ENCODE measurements at places on chromosomes 11 and 22. TPM values are rescaled to one million over a fixed set of nuclear protein-coding genes. Genes with fewer than 3 reads are reported as not detected.

DNA sequence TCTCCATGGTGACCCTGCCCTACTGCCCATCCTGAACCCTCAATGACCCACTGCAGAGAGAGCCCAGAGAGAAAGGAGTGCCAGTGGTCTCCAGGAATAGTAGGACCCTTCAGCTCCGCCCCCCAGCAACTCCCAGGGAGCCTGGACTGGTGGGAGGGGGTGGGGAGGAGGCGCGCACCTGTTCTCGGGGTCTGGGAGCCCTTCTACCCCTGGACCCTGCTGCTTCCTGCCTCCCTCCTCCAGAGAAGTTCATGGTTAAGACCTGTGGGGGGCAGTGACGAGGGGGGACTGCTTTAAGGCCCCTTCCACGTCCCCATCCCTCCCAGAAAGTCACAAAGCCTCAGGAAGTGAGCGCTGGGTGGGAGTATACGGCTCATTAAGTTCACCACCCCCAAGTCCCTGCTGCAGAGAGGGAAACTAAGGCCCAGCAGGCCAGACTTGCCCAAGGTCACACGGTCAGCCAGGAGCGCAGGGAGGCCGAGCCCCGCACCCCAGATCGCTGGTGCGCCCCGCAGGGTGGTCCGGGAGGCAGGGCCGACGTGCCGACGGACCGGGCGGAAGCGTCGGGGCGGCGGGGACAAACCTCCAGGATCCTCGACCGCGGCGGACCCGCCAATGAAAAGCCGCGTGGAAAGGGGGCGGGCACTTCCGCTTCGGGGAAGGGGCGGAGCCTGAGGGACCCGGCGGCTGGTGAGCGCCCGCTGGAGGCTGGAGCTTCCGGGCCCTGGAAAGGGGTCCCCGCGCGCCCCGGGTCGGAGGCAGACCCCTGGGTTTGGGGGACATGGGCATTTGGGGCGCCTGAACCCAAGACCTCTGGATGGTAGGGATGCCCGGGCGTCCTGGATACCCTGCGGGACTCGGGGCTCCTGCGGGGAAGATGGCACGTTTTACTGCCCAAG lies at the start of the genes NUDT22 and TRPT1:
NUDT22 (plus strand) TSS at position 667 of the 899 bp plus-strand sequence. CDS start 379 bp downstream, outside the sequence.
TRPT1 (minus strand) TSS at position 579 of the 899 bp plus-strand sequence; CDS start at position 253, 326 bp downstream.
- DNase-seq: peak; percentile 92
- no peaks in the 10 kb centered on the region for H3K27me3 ChIP-seq
- peak within 1 kb of the TSS; percentile 81 for H3K27ac ChIP-seq
- H3K4me3 ChIP-seq: peak within 1 kb of the TSS; percentile 97
- H3K36me3 ChIP-seq: no peaks in the 10 kb centered on the region
- peaks cover 55% of the 10 kb centered on the region for H3K4me1 ChIP-seq

The MLC1 gene
- 29.2 TPM for total RNA-seq

GRCh38 chr22:37279331-37280181 lies 2.8 kb upstream of the CYTH4 start:
- DNase-seq: no peak
- H3K4me3 ChIP-seq: no peak overlapping the region
- H3K27me3 ChIP-seq: no peaks in the 10 kb centered on the region
- H3K27ac ChIP-seq: no peak overlapping the region
- no peaks in the 10 kb centered on the region for H3K36me3 ChIP-seq
- H3K4me1 ChIP-seq: no peaks in the 10 kb centered on the region

The OVCH2 gene
- total RNA-seq: not detected

DNA sequence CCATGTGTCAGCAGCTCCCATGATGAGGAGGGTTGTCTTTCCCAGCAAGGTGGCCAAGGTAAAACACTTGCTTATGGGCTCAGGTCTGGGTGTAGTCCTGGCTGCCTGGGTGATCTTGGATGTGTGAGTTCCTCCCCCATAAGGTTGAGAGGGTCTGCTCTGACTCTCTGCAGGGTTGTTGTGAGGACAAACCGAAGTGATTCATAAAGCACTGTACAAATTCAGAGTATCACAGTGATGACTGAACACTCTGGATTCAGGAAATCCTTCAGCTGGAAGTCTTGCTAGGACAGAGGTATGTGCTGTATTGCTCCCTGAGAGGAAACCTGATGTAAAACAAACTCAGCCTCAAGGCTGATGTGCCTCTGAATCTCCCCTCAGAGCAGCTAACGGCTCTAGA lies 220.9 kb upstream of the PITPNB start:
- DNase-seq: no peak
- no peak overlapping the region for H3K4me3 ChIP-seq
- no peaks in the 10 kb centered on the region for H3K36me3 ChIP-seq
- peaks cover 43% of the 10 kb centered on the region for H3K4me1 ChIP-seq
- no peaks in the 10 kb centered on the region for H3K27me3 ChIP-seq

DNA sequence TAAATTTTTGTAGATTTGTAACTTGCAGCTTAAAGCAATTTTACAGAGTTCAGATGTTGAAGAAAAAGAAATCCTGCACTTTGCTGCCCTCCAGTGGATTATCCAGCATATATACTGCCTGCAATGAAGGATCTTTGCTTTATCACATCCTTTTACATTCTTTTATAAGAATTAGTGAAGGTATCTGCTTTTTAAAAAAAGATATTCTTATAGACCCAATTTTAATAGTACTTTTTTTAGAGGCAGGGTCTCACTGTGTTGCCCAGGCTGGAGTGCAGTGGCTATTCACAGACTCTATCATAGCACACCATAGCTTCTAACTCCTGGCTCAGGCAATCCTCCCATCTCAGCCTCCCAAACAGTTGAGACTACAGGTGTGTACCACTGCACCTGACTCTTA lies 60.7 kb downstream of the TTC17 start:
- H3K27ac ChIP-seq: no peak overlapping the region
- no peaks in the 10 kb centered on the region for H3K4me1 ChIP-seq
- no peak for DNase-seq
- H3K27me3 ChIP-seq: no peaks in the 10 kb centered on the region
- H3K4me3 ChIP-seq: no peak overlapping the region

GRCh38 chr11:79371152-79371551 lies 69.7 kb downstream of the TENM4 start:
- H3K27me3 ChIP-seq: no peaks in the 10 kb centered on the region
- H3K4me3 ChIP-seq: no peak overlapping the region
- H3K27ac ChIP-seq: no peak overlapping the region
- no peaks in the 10 kb centered on the region for H3K36me3 ChIP-seq
- H3K4me1 ChIP-seq: no peaks in the 10 kb centered on the region

The APOBEC3F gene
- 2.7 TPM for total RNA-seq

GRCh38 chr22:44741929-44742328 lies 10.4 kb upstream of the ARHGAP8 start:
- DNase-seq: no peak
- no peaks in the 10 kb centered on the region for H3K36me3 ChIP-seq
- H3K4me3 ChIP-seq: no peak overlapping the region
- no peak overlapping the region for H3K27ac ChIP-seq
- H3K27me3 ChIP-seq: no peaks in the 10 kb centered on the region

DNA sequence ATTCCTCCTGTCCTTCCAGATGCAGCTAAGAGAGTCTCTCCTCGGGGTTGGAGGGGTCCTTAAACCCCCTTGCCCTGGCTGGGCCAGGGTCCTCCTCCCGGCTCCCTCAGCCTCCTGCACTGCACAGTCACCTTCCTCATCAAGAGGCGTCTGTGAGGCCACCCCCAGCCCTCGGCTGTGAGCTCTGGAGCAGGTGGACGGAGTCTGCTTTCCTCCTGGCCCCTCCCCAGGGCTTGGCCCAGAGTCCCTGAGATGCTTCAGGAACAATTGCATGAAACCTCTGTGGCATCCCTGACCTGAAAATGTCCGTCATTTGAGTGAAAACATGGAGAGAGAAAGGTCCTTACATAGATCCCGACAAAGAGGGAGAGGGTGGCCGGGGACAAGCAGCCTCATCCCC lies 6.7 kb upstream of the FGF3 start:
- DNase-seq: no peak
- no peak overlapping the region for H3K4me3 ChIP-seq
- no peaks in the 10 kb centered on the region for H3K27me3 ChIP-seq
- no peaks in the 10 kb centered on the region for H3K36me3 ChIP-seq

DNA sequence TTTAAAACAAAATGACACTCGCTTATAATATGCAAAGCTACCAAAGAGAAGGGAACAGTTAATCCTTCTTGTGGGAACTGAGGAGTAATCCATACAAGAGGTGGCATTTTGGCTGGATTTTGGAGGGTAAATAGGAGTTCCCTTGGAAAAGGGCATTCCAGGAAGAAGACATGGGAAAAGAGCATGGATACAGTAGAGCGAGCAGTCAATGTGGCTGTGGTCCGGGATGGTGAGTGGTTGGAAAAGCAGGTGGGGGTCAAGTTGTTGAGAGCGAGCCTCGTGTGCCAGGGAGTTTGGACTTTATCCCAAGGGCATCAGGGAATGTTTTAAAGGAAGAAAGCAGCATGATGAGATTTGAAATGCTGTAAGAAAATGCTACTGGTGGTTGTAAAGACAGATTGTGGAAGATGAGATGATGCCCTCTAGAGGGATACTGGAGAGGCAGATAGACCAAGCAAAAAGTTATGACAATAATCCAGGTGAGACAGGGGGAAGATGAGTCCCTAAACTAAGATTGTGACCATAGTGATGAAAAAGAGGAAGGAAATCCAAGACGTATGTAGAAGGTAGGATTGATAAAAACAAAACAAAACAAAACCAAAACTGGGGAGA lies 3.8 kb upstream of the MMP7 start:
- DNase-seq: no peak
- no peak overlapping the region for H3K4me3 ChIP-seq
- no peak overlapping the region for H3K27ac ChIP-seq
- no peaks in the 10 kb centered on the region for H3K27me3 ChIP-seq
- H3K4me1 ChIP-seq: no peaks in the 10 kb centered on the region

Data from vagina (tissue), 2 donors.